Activated naive CD4-positive, alpha-beta T cell (primary cell): ENCODE measurements at places on chromosomes 1 and 21.

- DNase-seq, result no peak
Measured at GRCh38 chr21:36841866-36842265, 124.6 kb downstream of the HLCS start.

- DNase-seq, result no peak
Measured at GRCh38 chr1:48916130-48917069, 139.7 kb upstream of the BEND5 start.

GRCh38 chr1:27360159-27361043 lies 6.4 kb downstream of the MAP3K6 start:
- DNase-seq, result no peak

- no peak for DNase-seq
Measured at GRCh38 chr1:38183096-38183495, 136.5 kb upstream of the POU3F1 start.

GRCh38 chr21:31176725-31177124 lies 138.4 kb upstream of the KRTAP19-8 start:
- no peak for DNase-seq

- DNase-seq, result peak; percentile 93
Measured at GRCh38 chr1:184754476-184755225, at the start of gene EDEM3. TSS of gene EDEM3 (minus strand) at chr1:184754858. CDS start at chr1:184754646, 212 bp downstream.

GRCh38 chr1:163528710-163529348 lies 207.1 kb downstream of the NUF2 start:
- DNase-seq, result no peak

- no peak for DNase-seq
Measured at GRCh38 chr1:226355669-226356551, 46.9 kb upstream of the LIN9 start.

DNA sequence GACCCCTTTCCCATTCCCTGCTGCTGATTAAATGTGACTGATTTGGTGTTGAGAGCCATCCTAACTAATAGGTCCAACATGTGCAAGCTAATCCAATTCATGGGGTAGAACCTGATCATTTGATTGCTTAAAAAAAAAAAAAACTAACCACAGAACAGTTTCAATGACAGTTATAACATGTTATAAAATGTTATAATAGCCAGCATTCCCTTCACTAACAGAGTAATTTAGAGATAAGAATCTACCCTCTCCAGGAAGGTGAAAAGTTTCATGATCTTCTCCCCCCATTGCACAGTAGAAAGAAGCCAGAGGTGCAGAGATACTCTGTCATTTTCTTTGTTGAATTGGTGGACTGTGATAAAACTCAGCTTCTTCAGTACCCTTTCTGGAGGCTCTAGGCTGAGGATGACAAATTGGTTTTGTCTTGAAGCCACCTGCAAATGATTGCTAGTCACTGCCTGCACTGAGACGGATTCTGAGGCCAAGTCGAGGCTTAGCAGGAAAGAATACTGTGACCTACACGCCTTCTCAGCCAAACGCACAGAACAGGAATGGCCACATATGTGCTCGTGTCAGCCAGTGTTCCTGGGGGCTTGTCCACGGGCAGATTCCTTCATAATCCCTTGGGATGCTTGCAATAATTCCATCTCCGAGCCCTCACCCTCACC lies 215.7 kb upstream of the IRF2BP2 start:
- no peak for DNase-seq

DNA sequence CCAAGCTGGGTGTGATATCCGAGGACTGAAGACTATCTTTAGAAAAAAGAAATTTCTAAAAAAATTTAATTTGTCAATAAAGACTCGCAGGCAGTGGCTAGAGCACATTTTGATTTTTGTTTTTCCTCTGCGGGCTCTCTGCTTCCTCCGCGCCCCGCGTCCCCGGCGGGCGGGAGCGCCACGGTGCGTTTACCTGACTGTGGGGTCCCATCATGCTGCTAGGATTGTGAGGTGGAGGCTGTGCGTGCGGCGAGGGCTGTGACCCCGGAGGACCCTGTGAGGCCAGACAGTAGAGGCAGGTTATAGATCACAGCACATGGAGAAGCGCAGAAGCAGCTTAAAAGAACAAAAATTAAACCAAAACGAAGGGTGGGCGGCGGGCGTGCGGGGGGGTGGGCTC lies 57.9 kb downstream of the MRPL37 start:
- DNase-seq, result no peak

DNA sequence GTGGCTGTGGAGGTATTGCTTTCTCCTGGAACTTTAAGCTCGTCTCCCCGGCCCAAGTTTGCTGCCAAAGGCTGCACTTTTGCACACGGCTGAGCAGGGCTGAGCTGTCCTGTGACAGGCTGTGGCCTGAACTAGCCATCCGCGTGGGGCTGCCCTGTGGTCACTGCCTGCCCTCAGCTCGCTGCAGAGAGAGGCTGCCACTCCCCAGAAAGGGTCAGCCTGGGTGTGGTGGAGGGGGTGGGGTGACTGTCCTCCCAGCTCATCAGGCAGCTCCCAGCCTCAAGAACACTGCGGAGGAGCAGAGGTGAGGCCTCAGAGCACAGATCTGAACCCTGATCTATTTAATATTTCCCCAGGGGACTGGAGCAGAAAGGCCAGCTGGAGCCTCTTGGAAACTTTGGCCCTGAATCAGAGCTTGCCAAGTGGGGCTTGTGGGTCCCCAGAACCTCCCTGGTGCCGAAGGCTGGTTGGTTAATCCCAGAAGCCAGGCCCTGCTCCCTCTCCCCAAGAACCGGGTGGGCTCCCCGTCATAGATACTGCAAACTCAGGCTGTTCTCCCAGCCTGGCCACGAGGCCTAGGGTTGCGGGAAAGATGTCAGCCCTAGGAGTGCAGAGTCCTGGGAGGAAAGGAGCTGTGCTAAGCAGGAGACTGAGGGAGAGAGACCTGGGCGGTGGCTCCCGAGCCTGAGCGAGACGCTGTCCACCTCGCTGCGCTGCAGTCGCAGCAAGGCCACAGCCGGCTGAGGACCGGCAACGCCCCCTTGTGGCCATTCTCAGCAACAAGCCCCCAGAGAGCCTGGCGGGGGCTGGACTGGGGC lies 125.1 kb upstream of the IPO9 start:
- peak; percentile 19 for DNase-seq

- DNase-seq, result no peak
Measured at GRCh38 chr1:53545663-53546408, 86.6 kb downstream of the DMRTB1 start.

GRCh38 chr1:1917995-1918900 lies 831 bp downstream of the TMEM52 start:
- no peak for DNase-seq
